ENCODE measurements at places on chromosomes 11 and 22. TPM values are rescaled to one million over a fixed set of nuclear protein-coding genes. Genes with fewer than 3 reads are reported as not detected.

Gene SLC25A18
- not detected for total RNA-seq

Gene FAM227A
- 0.43 TPM for total RNA-seq

- no peak overlapping the region for H3K27ac ChIP-seq
- no peak for DNase-seq
- no peaks in the 10 kb centered on the region for H3K4me1 ChIP-seq
- no peaks in the 10 kb centered on the region for H3K27me3 ChIP-seq
- no peaks in the 10 kb centered on the region for H3K36me3 ChIP-seq
Observed at GRCh38 chr11:21820176-21820575, 372.7 kb upstream of the ANO5 start.

DNA sequence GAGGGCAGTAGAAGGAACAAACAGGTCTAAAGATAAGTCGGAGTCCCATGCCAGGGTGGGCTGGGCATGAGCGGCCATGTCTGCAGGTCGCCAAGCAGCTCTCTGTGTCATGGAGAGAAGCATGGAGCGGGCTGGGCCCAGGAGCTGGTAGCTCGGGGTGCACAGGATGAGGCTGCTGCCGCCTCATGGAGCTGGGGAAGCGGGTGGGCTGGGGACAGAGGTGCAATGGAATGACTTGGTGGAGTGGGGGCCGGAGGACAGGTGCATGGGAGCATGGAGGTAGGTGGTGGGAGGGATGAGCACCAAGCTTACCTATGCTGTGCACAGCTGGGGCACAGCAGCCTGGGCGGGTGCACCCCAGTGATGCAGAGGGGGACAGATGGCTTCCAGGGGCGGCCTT lies 3.6 kb downstream of the NRXN2 start:
- peaks cover 4% of the 10 kb centered on the region for H3K27me3 ChIP-seq
- DNase-seq, result no peak
- no peak overlapping the region for H3K4me3 ChIP-seq
- no peaks in the 10 kb centered on the region for H3K36me3 ChIP-seq
- no peaks in the 10 kb centered on the region for H3K4me1 ChIP-seq

DNA sequence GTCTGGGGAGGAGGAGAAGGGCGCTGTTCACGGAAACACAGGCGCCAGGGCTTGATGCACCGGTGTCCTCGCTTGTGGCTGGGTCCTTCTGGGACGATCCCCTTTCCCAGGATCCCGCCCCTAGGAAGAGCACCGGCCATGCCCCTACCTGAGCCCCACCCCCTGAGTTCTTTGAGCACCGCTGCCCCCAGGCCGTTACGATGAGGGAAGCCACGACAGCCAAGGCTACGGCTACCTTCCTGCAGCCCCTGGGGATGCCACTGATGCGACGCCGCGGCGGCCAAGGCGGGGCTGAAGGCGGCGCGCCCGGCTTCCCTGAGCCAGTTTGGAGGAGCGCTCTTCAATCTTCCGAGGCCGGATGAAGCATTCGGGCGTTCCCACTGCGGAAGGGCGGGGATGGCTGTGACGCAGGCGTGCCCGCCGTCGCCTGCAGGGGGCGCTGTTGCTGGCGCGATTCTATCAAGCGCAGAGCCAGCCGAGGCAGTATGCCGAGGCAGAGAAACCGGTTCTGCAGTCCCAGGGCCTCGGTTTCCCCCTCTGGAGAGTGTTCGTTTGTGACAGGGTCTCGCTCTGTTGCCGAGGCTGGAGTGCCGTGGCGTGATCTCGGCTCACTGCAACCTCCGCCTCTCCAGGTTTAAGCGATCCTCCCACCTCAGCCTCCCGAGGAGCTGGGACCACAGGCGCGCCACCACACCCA lies 9.7 kb upstream of the NEFH start:
- no peaks in the 10 kb centered on the region for H3K36me3 ChIP-seq
- peak overlapping the region; percentile 49 for H3K4me3 ChIP-seq
- no peak overlapping the region for H3K27ac ChIP-seq
- H3K4me1 ChIP-seq, result peaks cover 7% of the 10 kb centered on the region
- peaks cover 3% of the 10 kb centered on the region for H3K27me3 ChIP-seq

DNA sequence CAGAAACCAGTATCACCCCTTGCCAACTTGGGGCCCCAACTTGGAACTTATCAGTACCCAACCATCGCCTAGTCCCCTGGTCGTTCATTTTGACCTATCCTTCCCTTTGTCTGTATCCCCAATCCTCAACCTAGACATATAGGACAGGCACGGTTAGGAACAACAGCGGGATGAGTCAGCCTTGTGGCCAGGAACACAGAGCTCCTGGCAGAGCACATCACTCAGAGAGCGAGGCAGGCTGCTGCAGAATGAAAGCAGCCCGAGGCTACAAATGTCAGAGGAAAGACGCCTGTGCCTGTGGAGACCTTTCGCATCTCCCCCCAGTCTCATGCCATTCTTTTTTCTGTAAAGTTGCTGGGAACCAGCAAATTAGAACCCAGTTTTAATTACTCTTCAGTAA lies 14.6 kb downstream of the DKK3 start:
- H3K4me1 ChIP-seq, result peaks cover 7% of the 10 kb centered on the region
- peak overlapping the region; percentile 53 for H3K27ac ChIP-seq
- H3K4me3 ChIP-seq, result no peak overlapping the region
- peaks cover 58% of the 10 kb centered on the region for H3K36me3 ChIP-seq

DNA sequence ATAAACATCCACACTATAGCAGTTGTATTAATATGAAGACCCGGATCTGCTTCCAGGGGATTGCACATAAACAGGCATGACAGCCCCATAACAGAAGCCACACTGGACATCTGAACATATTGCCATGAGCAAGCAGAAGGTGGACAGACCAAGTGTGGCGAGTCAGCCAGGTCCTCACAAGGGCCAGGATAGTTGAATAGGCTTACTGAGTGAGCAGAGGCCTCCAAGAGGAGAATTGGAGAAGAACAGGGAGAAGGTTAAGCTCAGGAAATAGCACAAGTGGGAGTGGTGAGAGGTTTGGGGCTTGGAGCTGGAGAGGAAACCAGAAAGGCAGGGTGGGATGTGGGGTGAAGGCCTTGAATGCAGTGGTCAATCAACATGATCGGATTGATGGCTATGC lies 10.8 kb downstream of the SLC35C1 start:
- H3K4me3 ChIP-seq, result no peak overlapping the region
- peaks cover 16% of the 10 kb centered on the region for H3K36me3 ChIP-seq
- no peak overlapping the region for H3K27ac ChIP-seq
- peak; percentile 19 for DNase-seq

DNA sequence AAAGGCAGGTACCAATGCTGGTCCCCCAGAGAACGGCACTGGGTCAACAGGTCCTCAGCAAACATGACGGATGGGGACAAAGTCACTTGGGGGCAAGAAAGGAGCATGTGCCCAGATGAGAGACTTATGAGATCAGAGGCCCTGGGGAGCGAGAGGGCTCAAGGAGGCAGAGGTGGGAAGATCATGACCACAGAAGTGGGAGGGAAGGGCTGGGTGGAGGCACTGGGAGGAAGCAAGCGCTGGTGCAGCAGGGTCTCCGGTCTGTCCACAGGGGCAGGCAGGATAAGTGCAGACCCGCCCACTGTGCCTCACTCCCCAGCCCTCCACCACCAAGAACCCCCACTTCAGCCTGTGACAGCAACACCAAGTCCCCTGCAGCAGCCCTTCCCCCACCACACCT lies 10.9 kb downstream of the ELFN2 start:
- DNase-seq, result no peak
- H3K36me3 ChIP-seq, result no peaks in the 10 kb centered on the region
- no peak overlapping the region for H3K4me3 ChIP-seq
- no peaks in the 10 kb centered on the region for H3K27me3 ChIP-seq
- no peaks in the 10 kb centered on the region for H3K4me1 ChIP-seq
- H3K27ac ChIP-seq, result no peak overlapping the region

DNA sequence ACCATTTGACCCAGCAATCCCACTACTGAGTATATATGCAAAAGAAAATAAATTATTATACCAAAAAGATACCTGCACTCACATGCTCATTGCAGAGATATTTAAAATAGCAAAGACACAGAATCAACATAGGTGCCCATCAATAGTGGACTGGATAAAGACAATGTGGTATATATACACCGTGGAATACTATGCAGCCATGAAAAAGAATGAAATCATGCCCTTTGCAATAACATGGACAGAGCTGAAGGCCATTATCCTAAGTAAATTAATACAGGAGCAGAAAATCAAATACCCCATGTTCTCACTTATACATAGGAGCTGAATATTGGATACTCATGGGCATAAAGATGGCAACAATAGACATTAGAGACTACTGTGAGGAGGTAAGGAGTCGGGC lies 68.7 kb downstream of the DLG2 start:
- H3K27me3 ChIP-seq, result no peaks in the 10 kb centered on the region
- H3K27ac ChIP-seq, result no peak overlapping the region
- no peaks in the 10 kb centered on the region for H3K4me1 ChIP-seq
- no peak overlapping the region for H3K4me3 ChIP-seq
- no peaks in the 10 kb centered on the region for H3K36me3 ChIP-seq

DNA sequence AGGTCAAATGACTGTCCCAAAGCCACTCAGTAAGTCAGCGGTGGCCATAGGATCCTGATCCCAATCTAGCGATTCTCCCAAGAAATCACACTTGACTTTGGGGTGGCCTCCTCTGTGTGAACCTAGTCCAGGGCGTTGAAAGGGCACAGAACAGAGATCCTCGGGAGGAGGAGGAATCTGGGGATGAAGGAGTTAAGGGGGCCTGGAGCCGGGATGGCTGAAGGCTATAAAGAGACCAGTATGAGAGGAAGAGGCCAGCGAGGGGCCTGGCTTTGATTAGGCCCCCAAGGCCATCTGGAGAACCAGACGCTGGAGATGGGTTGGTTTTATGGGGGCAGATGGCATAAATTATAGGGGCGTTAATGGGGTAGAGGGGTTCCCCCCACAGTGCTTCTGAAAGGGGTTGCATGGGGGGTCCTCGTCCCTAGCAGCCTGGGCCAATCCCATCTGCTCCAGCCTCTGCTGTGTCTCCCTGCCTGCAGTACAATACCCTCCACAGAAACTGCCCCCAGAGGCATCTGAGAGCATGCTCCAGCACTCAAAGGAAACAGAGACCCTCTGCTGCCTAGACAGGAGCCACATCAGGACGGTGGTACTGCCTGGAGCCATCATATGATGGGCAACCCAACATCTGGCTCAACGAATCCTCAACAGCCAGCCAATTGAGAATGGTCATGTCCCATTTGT lies 35.2 kb upstream of the TRIM29 start:
- no peaks in the 10 kb centered on the region for H3K27me3 ChIP-seq
- H3K4me3 ChIP-seq, result no peak overlapping the region
- H3K4me1 ChIP-seq, result peaks cover 11% of the 10 kb centered on the region
- H3K27ac ChIP-seq, result no peak overlapping the region

Measured in ascending aorta (tissue), 2 donors.